SJCRH30 (cell line): ENCODE measurements at places on chromosomes 1 and 21. TPM values are rescaled to one million over a fixed set of nuclear protein-coding genes. Genes with fewer than 3 reads are reported as not detected.

The COL6A2 gene
- total RNA-seq, result 1.1 TPM in 2 replicates

The ENTREP3 gene
- 12.1 and 12.7 TPM in 2 replicates for total RNA-seq

The ANGPTL3 gene
- total RNA-seq, result not detected in 2 replicates

The NBPF26 gene
- 7.0 and 8.4 TPM in 2 replicates for total RNA-seq

The PGLYRP3 gene
- not detected in 2 replicates for total RNA-seq

The TOMM40L gene
- total RNA-seq, result 8.0 and 8.9 TPM in 2 replicates

The FAM163A gene
- total RNA-seq, result not detected in 2 replicates

- peak overlapping the region; percentile 30 for H3K4me3 ChIP-seq
- H3K36me3 ChIP-seq, result no peaks in the 10 kb centered on the region
- peak; percentile 92 for DNase-seq
- peak overlapping the region; percentile 67 for H3K27ac ChIP-seq
Observed at GRCh38 chr1:29256979-29257804, 20.9 kb downstream of the PTPRU start.

DNA sequence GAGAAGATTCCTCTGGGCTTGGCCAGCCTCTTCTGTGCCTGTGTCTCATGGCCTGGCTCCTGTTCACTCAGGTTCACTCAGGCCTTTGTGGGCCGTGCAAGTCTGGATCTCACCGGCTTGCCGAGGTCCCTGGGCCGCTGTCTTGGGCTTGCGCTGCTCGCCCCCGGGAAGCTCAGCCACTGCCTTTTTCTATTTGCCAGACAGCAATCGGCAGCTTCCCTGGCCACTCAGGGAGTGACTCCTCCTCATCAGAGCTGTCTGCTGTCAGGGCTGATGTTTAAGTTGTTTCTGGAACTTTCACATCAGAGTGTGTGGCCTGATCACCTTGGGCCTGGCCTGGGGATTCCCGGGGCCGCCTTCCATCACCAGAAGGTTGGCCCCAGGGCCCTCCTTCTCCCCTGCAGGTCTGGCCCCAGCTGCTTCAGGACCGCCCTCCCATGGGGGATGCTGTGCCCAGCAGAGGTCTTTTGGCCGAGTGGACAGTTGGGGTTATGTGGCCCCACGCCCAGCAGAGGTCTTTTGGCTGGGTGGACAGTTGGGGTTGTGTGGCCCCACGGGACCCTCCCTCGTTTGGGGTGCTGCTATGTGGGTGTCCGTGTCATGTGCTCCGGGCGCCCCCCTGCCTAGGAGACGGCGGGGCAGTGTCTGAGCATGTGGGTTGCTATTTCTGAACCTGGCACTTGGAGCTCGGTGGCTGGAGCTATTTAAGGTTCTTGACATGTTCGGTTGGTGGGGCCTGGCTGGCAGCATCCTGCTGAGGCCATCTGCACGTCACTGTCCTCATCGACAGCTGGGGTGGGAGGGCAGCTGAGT is 12.5 kb downstream of the SLX9 start:
- no peak overlapping the region for H3K4me3 ChIP-seq
- DNase-seq, result no peak
- no peak overlapping the region for H3K27ac ChIP-seq
- no peaks in the 10 kb centered on the region; the same call in 1 of the 2 replicates for H3K4me1 ChIP-seq
- no peaks in the 10 kb centered on the region for H3K27me3 ChIP-seq

- H3K36me3 ChIP-seq, result no peaks in the 10 kb centered on the region
- no peaks in the 10 kb centered on the region for H3K27me3 ChIP-seq
- no peak for DNase-seq
Observed at GRCh38 chr21:46067505-46068201, 30.3 kb upstream of the COL6A2 start.

- no peak overlapping the region for H3K4me3 ChIP-seq
- no peak overlapping the region for H3K27ac ChIP-seq
- H3K4me1 ChIP-seq, result peaks cover 10% of the 10 kb centered on the region
Observed at GRCh38 chr1:204128964-204129896, 22.6 kb downstream of the ETNK2 start.

- no peak overlapping the region for H3K27ac ChIP-seq
- no peaks in the 10 kb centered on the region for H3K36me3 ChIP-seq
- H3K4me3 ChIP-seq, result no peak overlapping the region
Observed at GRCh38 chr21:46115441-46116188, 17.7 kb downstream of the COL6A2 start.
